Adipocyte (in vitro differentiated cells): ENCODE measurements at places on chromosomes 7 and 10.

DNA sequence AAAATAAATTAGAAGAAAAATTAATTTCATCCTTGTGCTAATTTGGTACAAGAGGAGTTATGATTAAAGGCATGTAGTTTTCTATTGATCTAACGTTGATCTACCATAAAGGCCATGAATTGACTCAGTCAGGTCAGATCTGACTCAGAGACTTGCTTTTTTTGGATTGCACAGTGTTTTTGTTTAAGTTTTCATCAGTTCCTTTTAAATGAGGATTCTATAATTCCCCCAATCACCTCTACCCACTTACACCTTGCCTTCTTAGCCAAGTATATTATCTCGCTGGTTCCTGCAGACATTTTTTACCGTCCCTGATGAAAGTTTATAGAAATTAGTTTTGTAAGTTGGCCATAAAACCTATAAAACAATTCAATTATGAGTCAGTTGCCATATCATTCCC is 132.4 kb upstream of the PALS2 start:
- DNase-seq = no peak

DNA sequence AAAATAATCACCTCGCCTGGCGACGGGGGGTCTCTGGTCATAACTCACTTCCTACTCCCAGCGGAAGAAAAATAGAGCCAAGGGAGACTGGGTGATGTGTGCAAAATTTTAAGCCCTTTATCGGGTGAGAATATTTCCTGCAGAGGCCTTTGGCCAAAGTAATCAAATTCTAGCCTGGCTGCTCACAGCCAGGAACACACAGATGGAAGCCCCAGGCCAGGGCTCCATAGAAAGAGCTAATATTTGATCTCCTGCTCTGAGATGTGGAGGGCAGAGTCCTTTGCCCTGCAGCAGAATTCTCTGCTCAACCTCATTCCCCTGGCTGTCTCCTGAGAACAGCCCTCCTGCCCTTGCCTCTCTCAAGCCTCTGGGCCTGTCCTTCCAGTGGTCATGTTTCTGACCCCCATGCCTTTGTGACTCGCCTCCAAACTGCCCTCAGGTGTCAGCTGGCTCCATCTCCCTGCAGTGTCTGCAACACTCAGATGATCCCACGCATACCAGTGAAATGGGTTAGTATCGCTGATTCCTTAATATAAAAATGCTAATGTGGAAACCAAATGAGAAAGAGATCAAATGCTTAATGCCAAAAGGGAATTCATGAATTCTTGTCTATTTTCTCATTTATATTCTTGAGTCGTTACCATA is 34.5 kb downstream of the FRMD4A start:
- DNase-seq = no peak

DNA sequence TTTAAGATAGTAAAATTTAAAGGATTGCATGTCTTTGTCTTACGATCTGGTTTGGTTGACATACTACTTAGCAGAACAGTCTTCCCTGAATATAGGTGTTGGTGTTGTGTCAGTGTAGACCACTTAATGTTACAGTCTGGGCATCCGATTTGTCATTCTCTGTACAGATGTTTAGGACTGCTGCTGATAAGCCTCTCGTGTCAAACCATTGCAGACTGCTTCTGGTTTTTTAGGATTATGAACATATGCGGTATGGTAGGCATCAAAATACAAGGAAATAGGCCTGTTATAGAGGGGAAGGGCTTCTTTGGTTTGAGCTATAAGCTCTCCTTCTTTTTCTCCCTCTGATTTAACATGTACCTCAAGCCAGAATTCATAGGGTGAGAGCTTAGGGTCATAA is 7.4 kb downstream of the CYP3A43 start:
- no peak for DNase-seq

- peak; percentile 35 for DNase-seq
These were observed 25.7 kb upstream of the LOXL4 start for GRCh38 chr10:98293550-98294269.

- peak; percentile 62 for DNase-seq
These were observed 10.4 kb downstream of the HDAC9 start for GRCh38 chr7:18505870-18506460.

GRCh38 chr10:128537834-128538330 is 411.7 kb upstream of the MKI67 start:
- DNase-seq = no peak

- DNase-seq = no peak
These were observed 204.0 kb upstream of the PTN start for GRCh38 chr7:137547485-137547884.

- DNase-seq = peak; percentile 55
These were observed 121.4 kb downstream of the MAGI2 start for GRCh38 chr7:79332091-79332490.

GRCh38 chr7:37768611-37769010 is 79.8 kb upstream of the NME8 start:
- DNase-seq = no peak

DNA sequence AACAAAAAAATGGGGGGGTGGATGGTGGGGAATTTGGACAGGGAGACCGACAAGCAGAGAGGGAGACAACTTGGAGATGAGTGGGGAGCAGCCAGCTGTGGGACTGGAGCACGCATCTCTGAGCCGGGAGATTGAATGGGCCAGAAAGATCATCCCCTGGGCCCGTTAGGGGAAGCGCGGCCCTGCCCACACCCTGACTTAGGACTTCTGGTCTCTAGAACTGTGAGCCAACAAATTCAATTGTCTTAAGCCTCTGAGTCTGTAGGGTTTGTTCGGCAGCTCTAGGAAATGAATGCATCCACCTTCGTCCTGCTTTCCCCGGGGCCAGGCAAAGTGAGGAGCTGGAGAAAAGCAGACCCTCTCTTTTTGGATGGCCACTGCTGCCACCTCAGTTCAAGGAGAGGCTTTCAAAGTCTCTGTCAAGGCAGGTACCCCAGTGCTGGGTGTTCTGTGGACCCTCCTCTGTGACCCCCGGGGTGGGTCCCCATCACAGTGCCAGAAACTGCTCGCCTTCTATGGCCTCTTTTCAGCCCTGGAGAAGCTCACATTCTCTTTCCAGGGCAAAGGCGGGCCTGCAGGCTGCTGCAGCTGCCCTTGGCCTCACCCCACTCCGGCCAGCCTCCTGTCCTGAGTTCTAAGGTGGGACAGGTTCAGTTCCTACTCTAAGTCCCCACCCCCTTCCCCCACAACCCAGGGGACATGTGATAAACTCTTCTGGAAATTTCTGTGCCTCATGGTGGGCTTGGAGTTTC is 423.2 kb downstream of the RPS24 start:
- DNase-seq = no peak

GRCh38 chr10:90718182-90718581 is 139.7 kb downstream of the HTR7 start:
- DNase-seq = peak; percentile 37

DNA sequence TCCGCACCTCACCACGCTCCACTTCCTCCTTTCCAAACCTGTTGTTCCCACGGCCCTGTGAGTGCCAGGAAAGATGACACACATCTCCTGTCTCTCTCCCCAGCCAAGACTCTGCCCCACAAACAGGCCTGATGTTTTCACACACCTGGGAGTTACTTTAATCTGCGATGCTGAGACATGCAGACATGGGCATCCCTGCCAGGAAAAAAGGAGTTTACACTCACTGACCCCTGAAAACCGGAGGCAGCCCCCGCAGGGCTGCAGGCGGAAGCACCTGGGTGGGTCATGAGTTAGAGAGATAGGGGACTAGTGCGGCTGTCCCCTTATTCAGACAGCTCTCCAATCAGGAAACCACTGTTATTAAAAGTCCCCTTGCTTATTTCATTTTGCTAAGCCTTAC is 106.4 kb upstream of the CARD11 start:
- DNase-seq = no peak

DNA sequence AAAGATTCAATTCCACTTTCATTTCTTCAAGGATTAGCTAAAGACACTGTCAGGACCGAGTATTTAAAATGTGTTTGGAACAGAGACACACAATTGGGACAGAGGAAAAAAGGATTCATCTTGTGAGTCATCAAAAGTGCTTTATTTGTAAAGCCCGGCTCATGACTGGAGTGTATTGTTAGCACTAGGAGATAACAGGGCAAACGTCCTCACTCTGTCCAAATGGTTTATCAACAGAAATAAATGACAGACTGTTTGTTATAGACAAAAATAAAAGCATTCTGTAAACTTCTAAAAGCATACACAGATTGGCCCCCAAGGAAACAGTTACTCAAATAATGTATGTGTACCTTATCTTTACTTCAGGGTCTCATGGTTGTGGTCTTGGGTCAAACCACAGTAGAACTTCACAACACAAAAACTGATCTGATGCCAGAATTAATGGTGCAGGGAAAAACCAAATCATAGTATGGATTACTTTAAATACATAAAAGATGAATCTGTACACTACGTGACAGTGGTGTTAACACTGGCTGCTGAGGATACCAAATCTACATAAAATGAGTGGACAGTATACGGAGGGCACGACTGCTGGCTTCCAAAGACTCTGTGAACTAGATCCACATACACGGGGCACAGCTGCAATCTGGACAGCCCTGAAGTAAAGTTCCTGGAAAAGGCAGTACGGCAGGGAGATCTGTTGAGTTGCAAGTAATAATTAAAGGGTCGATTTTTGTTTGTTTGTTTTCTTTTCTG is 179.4 kb downstream of the PIP4K2A start:
- no peak for DNase-seq

DNA sequence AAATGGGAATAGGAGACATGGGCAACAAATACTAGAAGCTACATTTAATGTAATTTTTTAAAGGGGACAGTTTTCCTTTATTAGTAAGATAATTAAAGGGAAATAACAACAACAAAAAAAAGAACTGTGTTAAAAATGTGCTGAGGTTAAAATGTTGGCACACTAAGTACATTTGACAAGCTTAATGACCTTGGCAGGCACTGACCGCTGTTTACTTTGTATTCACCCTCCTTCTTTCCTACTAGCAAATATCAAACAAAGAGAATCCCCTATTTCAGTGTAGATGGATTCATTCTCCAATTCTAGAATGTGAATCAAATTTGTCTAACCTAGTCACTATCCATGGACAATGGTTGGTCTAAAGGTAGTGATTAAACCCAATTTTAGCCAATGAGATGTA is 77.5 kb upstream of the TOMM7 start:
- DNase-seq = no peak

GRCh38 chr10:79483299-79483698 is 29.0 kb upstream of the EIF5AL1 start:
- peak; percentile 68 for DNase-seq

DNA sequence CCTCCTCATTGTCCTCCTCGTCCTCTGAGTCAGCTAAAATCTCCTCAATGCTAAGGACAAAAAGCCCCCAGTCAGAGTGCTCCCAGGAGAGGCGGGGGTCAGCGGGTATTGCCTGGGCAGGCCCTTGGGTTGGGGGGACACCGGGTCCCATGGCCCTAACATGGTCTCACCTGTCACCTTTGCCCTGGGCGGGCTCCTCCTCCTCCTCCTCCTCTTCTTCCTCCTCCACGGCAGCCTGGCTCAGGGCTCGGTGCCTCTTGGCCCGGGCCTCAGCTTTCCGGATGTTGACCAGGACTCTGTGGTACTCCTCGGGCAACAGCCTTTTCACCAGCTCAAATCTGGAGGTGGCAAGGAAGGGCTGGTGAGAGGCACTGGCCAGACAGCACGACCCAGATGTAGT is 32.0 kb upstream of the FRAT2 start:
- DNase-seq = no peak

DNA sequence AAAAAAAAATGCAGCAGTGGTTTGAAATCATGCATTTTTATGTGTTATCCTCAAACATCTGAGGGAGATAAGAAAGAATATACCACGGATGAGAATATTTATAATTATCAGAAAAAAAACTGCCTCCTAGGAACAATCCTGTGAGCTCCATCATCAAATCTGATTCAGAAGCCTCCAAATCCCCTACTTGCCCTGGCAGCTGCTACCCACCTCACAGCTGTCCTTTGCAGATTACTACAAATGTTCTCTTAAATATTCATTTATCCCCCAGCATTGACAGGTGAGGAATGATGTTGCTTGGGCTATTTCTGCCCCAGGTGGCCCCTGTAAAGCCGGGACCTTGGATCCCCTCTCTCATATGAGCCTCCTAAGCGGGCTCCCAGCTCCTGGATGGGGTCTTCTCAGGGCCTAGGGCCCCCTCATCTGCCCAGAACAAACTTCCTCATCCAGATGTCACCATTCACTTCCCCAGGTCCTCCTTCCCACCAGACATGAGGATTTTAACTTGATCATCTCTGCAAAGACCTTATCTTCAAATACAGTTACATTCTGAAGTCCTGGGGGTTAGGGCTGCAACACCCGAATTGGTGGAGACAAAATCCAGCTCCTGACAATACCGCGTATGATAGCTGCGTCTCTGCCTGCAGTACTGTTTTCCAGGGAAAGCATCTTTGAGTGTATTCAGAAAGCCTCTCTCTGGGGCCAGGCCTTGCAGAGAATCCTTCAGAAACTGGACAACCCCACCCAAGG is 81.9 kb upstream of the INSIG1 start:
- DNase-seq = no peak

- no peak for DNase-seq
These were observed 49.4 kb downstream of the MRPL32 start for GRCh38 chr7:42981601-42982000.

GRCh38 chr10:120741396-120741795 is 109.8 kb upstream of the WDR11 start:
- DNase-seq = no peak

- no peak for DNase-seq
These were observed 313.4 kb upstream of the C7orf33 start for GRCh38 chr7:148277042-148277660.

GRCh38 chr10:75663947-75664664 is 232.7 kb downstream of the LRMDA start:
- DNase-seq = no peak

DNA sequence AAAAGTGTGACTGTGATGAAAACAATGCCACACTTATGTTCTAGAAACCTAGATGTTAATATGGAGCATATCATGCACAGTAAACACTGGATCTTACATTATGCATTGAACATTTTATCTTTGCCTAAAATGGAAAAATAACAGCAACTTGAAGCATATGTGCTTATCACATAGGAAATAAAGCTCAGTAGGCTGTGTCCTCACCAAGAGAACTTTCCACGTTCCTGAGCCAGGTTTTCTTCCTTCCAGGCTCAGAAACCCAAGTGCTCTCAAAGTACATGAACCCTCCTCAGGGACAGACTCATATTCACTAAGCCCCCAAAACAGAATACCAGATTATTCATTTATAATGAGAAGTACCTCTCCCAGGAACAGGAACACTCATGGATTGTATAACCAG is 79.4 kb upstream of the PRKAR2B start:
- no peak for DNase-seq

- no peak for DNase-seq
These were observed 108.4 kb upstream of the HPS1 start for GRCh38 chr10:98555021-98555619.

- DNase-seq = no peak
These were observed 219.2 kb upstream of the BMPER start for GRCh38 chr7:33685981-33686683.

DNA sequence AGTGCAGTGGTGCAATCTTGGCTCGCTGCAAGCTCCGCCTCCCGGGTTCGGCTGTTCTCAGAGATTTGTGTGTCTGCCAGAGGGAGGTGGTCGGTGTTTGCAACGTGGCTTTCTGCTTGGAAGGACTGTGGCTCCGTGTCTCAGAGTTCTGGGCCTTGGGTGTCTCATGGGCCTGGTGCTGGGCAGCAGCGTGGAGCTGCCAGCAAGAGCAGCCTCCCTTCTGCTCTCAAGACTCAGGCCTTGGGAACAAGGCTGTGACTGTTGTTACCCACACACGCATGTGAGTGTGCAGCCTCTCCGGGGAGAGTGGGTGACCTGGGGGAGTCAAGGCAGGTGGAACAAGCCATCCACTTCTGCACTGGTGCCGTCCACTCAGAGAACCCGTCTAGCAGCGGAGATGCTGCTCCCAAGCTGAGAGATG is 52.0 kb downstream of the VIPR2 start:
- no peak for DNase-seq

GRCh38 chr7:70763961-70764691 is 367.8 kb upstream of the GALNT17 start:
- no peak for DNase-seq
